Stimulated activated CD4-positive, alpha-beta T cell treated with anti-CD3 and anti-CD28 coated beads, TNF-alpha, amount 100 ng/mL, for 1 hour (primary cell): ENCODE measurements at places on chromosomes 13 and 19.

DNA sequence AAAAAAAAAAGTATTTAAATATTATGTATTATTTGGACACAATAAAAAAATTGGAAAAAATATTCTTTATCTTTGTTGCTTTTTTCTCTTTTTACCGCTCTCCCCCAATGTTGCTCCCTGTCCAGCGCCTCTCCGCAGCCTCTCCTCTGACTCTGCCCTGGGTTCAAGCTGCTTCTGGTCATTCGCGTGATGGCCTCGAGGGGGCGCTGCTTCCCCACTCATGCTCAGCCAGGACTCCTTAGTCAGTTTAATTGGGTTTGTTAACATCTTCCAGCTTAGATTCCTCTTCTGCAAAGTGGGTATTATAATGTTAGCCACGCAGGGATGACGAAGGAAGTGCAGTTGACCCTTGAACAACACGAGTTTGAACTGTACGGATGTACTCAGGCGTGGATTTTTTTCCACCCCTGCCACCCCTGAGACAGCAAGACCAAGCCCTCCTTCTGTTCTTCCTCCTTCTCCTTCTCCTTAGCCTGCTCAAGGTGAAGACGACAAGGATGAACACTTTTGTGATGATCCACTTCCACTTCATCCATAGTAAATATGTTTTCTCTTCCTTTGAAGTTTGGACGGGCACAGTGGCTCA is 4.9 kb upstream of the NWD1 start:
- no peak for DNase-seq

DNA sequence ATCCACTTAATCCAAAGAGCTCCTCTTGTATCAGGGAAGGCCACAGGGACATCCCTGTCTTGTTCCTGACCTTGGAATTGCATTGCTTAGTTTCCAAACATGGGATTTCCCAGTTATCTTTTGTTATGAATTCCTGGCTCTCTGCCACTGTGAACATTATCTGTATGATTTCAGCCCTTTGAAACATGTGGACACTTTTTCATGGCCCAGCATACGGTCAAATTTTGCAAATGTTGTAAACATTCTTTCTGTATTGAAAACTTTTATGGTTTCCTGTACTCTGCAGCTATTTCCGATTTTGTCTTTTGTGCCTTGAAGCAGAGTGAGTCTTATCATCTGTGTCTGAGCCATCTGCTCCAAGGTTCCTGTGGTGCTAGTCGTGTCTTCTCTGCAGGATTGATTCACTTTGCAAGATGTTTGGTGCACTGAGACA is 4.5 kb upstream of the CFAP97D2 start:
- DNase-seq, result no peak

- DNase-seq, result no peak
Observed at GRCh38 chr13:100234524-100235136, 145.7 kb downstream of the PCCA start.

- DNase-seq, result no peak
Observed at GRCh38 chr13:88235441-88235840, 564.3 kb downstream of the SLITRK5 start.

DNA sequence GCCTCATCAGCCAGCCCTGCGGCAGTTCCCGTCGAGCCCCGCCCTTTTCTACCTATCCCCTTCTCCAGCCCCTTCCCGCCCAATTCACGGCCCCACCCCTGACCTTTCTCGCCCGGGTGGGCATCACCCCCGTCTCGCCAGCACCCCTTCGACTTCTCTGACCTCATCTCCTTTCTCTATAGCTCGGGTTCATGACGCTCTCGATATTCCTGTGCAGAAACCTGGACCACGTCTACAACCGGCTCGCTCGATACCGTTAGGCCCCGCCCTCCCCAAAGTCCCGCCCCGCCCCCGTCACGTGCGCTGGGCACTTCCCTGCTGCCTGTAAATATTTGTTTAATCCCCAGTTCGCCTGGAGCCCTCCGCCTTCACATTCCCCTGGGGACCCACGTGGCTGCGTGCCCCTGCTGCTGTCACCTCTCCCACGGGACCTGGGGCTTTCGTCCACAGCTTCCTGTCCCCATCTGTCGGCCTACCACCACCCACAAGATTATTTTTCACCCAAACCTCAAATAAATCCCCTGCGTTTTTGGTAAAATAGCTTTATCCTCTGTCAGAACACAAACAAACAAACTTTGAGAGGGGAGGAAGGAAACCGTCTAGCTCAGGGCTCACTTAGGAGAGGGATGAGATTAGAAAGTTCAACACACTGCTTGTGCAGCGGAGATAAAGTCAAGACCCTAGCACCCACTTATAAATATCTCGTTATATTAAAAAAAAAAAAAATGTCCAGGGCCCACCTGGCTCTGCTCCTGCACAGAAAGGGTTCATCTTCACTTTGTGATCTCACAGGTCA is 5.1 kb downstream of the CD37 start:
- no peak for DNase-seq

- DNase-seq, result no peak
Observed at GRCh38 chr13:98515818-98516465, 61.0 kb downstream of the STK24 start.

DNA sequence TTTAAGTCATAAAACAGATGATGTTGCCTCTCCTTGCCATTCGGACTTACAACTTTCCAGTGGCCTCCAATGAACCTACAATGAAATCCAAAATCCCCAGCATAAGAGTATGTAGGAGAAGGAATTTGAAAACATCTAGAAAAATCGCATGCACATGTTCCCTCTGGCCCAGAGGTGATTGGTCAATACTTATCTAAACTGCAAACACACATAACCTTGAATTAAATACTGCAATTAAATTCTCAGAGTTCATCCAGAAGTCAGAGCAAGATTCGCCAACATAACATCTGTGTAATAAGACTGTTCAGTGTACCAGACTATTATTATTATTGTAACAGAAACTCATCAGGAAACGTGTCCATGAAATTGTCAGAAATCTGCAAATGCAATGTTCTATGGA is 82.2 kb upstream of the USP29 start:
- DNase-seq, result no peak

DNA sequence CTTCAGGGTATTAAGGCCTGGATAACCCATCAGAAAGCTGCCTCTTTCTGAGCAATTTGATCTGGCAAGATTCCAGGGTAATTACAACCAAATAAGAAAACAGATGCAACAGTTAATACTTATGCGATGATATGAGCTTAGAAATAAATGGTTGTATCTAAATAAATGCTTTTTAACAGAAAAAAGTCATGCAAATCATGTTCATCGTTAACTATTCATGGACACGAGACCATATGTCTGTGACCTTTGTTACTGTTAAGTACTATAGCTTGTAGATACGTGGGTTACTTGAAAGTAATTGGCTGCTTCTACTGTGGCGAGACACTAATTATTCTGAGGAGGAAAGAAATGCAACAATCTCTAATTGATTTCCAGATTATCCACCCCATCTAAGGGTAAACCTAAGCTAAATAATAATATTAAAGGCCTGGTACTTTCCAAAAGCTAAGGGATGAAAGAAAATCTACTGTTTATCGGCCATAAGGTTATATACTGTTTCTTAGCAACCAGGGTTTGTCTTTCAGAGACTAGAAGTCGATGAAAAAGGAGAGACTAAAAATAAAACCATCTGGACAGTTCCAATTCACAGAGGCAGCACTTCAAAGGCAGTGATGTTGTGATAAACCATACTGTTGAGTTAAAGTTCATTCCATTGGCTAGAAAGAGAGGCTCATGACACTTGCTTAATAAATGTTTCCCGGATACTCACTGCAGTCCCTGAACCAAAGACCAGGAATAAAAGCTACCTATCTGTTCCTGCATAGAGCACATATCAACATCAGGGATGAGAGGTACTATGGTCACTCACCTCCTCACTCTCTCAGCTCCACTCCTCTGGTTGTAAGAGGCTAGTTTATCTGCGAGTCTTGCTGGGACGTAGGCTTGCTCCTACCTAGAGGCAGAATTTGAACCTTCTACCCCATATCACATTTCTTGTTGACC is 1.5 kb downstream of the EPSTI1 start:
- no peak for DNase-seq

DNA sequence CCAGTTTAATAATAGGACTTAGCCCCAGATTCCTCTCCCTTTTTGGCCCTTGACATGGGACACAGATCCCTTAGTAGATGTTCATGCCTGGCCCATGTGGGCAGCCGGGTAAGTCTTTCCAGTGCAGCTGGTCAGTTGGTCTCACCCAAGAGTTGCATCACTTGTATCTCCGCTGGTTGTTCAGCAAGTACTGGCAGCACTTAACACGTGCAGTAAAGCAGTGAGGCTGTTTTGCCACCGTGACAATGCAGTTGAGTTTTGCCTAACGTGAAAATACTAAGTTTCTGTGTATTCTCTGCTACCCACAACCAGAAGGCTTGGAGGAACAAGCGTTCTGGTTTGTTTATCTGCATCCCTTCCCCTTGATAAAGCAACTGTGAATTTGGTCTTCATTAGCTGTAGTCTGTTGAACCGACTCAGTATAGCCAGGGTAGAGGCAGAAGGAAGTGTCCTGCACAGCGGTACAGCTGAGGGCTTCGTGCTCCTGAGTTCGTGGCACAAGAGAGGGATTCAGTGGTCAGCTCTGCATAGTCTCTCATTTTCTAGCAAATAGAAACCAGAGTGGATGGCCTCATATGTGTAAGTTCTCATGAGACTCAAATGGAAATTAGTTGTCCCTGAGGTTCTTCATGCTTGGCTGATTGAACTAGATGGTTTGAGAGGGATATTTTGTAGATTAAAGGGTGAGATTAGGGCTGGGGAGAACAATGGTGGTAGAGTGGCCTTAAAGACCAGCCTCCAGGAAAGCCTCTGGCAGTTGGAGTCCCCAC is 50.3 kb downstream of the ARHGEF7 start:
- no peak for DNase-seq

GRCh38 chr19:56146904-56147303 is 5.8 kb downstream of the ZNF444 start:
- no peak for DNase-seq

DNA sequence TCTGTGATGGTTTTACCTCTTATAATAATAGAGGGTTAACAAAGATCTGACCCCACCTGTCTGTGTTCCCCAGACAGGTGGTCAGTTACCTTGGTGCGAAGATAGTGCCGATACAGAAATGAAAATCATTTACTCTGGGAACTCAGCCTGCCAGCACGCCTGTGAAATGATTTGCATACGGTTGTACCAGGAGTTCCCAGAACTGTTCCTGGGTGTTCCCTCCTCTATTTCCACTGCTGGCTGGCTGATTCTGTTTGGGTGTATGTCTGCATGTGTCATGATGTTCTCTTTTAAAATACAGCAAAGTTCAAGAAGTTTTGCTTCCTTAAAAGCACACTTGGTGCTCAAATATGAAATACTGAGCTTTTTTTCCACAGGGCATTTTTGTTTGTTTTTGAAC is 527.1 kb downstream of the FGF9 start:
- DNase-seq, result no peak

DNA sequence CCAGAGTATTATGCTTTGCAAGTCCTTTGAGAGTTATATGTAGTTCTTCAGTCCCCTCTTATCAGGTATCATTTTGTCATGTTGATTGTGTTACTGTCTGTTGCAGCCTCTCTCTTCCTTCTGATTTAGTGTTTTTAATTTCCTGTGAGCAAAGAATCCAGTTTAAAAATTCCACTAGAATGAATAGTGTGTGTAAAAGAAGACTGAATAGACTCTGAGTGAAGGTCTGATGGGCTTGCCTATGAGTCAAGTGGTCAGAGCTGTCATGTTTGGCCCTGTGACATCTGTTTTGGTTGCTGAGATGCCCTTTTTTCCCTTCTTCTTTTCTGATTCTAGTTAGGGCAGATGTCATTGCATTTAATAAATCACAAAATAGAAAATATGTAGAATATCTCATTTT is 23.3 kb upstream of the KCTD4 start:
- DNase-seq, result no peak

- no peak for DNase-seq
Observed at GRCh38 chr19:19372656-19373416, 32.6 kb upstream of the GATAD2A start.

DNA sequence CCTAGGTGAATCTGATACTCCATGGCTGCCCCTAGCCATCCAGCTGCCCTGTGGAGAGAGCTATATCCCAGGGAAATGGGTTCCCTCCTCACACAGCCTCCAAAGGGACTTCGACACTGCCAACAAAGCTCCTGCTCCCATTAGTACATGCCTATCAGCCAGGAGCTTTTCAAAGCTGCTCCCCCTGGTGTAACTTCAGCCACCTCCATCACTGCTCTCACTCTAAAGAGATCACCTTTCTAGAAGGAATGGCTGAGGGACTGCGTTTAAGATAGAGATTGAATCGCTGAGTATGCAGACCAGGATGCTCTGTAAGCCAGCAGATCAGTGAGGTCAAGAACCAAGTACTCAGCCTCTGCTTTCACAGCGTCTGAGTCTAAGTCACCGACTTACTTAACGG is 213.7 kb downstream of the NALCN start:
- DNase-seq, result no peak

- no peak for DNase-seq
Observed at GRCh38 chr19:8526345-8527091, 12.6 kb upstream of the ZNF414 start.
